Cortex of kidney (tissue), 1 donor: ENCODE measurements at places on chromosomes 13 and 19.

- DNase-seq: no peak
Observed at GRCh38 chr19:46821512-46822409, 28.9 kb downstream of the AP2S1 start.

- DNase-seq: no peak
Observed at GRCh38 chr19:48394331-48395169, 1.1 kb downstream of the GRIN2D start.

- no peak for DNase-seq
Observed at GRCh38 chr13:39417643-39418042, 185.3 kb downstream of the LHFPL6 start.

DNA sequence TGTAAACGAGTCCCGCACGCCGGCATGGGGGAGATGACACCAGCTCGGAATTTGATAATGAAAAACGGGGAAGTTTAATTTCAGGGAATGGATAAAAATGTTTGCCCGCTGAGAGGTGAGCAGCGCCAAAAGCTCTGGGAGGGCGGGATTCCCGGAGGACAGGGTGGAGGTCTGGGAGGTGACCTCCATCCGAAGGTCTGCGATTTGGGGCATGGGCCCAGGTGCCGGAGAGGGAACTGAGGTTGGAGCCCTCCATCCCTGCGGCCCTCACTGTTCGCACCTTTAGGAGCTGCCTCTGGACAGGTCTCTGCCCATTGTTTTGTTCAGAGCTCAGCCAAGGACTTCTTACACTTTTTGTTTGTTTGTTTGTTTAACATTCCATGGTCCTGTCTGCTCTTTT lies 129.8 kb downstream of the URI1 start:
- DNase-seq: no peak

GRCh38 chr19:39489756-39490155 lies 9.0 kb upstream of the DLL3 start:
- DNase-seq: no peak

DNA sequence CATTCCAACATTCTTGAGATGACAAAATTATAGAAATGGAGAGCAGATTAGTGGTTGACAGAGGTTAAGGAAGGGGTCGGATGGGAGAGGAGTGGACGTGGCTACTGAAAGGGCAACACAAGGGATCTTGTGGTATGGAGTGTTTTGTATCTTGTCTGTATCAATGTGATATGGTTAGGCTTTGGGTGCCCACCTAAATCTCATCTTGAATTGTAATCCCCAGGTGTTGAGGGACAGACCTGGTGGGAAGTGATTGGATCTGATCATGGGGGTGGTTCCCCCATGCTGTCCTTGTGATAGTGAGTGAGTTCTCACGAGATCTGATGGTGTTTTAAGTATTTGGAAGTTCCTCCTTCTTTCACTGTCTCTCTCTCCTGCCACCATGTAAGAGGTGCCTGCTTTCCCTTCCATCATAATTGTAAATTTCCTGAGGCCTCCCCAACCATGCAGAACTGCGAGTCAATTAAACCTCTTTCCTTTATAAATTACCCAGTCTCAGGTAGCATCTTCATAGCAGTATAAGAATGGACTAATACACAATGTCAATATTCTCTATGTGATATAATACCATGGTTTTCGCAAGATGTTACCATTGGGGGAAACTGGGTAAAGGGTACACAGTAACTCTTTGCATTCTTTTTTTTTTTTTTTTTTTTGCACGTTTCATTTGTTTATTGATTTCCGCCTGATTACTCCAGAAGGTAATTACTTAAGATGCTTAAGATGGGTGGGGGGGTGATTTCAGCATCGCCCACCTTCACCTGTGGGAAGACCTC lies 4.9 kb upstream of the IFNL4 start:
- DNase-seq: no peak

DNA sequence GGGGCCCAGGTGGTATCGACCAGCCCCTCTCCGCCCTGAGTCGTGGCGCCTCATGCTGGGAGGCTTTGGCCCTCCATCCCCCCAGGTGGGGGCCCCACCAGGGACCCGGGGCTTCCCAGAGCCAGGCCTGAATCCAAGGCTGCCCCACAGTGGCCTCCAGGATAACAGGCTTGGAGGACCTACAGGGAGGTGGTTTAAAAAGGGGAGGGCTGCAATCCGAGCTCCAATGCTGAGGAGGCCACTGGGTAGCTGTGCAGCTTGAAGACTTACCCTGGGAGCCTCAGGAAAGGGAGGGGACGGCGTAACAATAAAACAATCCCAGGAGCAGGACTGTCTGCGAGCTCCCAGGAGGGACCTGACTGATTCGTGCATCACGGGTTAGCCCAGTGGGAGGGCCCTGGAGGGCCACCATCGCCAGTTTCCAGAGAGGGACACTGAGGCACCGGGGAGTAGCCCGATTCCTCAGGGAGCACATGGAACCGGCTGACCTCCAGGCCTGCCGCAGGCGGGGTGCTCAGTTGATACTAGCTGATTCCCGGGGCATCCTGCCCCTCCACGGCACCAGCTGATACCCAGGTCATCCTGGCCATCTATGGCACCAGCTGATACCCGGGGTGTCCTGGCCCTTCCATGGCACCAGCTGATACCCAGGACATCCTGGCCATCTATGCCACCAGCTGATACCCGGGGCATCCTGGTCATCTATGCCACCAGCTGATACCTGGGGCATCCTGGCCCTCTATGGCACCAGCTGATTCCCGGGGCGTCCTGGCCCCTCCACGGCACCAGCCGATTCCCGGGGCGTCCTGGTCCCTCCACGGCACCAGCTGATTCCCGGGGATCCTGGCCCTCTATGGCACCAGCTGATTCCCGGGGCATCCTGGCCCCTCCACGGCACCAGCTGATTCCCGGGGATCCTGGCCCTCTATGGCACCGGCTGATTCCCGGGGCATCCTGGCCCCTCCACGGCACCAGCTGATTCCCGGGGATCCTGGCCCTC lies 3.7 kb upstream of the C2CD4C start:
- no peak for DNase-seq

GRCh38 chr13:75454497-75454896 lies 27.5 kb downstream of the TBC1D4 start:
- no peak for DNase-seq

GRCh38 chr13:65600702-65601101 lies 1629.4 kb downstream of the PCDH9 start:
- no peak for DNase-seq

DNA sequence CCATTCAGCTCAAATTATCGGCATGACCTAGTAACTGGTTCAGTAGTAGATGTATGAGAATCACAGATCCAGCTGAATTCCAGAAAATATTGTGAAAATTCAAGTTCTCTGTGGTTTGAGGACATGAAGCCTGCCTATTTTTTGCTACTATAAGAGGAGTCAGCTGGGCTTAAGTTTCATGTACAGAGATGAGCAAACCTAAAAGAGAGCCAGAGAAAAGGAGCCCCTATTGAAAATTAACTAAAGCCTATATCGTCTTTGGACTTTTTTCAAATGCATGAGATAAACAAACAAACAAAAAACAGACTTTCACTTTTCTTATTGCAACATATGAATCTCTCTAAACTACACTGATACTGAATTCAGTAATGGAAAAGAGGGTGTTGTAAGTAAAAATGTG lies 106.8 kb upstream of the SPRY2 start:
- DNase-seq: no peak

GRCh38 chr19:28607066-28607583 lies 605.8 kb downstream of the UQCRFS1 start:
- DNase-seq: no peak

DNA sequence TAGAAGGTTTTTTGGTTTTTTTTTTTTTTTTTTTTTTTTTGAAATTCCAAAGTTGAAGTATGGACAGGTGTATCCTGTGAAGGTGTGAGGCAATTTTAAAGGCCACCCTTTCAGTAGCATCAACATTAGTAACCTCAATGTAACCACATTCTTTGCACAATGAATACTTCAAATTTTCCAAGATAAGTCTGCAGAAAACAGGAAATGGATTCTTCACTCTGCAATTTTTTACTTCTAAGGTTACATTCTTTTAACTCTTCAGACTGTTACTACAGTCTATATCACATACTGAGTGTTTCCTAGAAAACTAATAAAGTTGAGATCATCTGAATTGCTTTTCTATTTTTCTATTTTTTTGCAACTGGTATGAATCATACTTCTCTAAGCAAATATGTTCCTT lies 569.0 kb upstream of the GPC6 start:
- DNase-seq: no peak

GRCh38 chr19:10604460-10604980 lies 17.4 kb upstream of the AP1M2 start:
- no peak for DNase-seq

GRCh38 chr19:43594710-43595604 lies 977 bp downstream of the IRGQ start:
- DNase-seq: no peak

DNA sequence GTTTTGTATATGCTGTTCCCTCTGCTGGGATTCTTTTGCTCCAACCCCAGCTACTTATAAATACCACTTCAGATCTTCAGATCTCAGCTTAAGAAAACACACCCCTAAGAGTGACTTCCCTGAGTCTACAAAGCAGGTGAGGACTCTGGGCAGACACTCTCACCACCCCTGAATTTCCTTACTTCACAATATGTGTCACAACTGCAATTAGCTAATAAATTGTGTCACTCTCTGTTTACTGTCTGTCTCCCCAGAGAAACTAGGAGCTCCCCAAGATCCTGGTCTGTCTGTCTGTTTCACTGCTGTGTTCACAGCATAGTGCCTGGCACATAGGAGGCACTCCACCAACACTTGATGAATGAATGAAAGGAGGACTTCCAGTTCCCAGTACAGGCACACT lies 14.4 kb downstream of the CEBPA start:
- no peak for DNase-seq

- DNase-seq: no peak
Observed at GRCh38 chr19:34193439-34193838, 21.1 kb downstream of the LSM14A start.
